Right kidney (tissue), 9 donors: ENCODE measurements at places on chromosomes 2 and 18.

- DNase-seq: no peak
Observed at GRCh38 chr2:20282916-20283592, 58.1 kb upstream of the SDC1 start.

DNA sequence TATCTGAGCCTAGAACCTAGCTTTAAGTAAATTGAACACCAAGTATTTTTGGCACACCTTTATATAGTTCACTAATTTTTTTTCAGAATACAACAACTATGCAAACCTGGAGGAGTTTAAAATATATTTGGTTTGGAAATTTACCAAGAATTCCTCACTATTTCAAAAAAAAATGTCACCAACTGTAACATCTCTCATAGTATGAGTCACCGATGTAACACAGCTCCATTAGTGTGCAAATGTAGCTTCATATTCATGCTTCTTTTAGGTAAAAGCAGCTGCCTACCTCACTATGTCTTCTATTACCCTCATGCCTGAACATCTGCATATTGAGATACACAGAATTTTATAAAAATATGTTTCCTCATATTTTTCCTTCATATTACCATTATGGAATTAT is 80.5 kb downstream of the NRXN1 start:
- DNase-seq: no peak

- no peak for DNase-seq
Observed at GRCh38 chr2:189782221-189782671, 1.9 kb downstream of the ORMDL1 start.

DNA sequence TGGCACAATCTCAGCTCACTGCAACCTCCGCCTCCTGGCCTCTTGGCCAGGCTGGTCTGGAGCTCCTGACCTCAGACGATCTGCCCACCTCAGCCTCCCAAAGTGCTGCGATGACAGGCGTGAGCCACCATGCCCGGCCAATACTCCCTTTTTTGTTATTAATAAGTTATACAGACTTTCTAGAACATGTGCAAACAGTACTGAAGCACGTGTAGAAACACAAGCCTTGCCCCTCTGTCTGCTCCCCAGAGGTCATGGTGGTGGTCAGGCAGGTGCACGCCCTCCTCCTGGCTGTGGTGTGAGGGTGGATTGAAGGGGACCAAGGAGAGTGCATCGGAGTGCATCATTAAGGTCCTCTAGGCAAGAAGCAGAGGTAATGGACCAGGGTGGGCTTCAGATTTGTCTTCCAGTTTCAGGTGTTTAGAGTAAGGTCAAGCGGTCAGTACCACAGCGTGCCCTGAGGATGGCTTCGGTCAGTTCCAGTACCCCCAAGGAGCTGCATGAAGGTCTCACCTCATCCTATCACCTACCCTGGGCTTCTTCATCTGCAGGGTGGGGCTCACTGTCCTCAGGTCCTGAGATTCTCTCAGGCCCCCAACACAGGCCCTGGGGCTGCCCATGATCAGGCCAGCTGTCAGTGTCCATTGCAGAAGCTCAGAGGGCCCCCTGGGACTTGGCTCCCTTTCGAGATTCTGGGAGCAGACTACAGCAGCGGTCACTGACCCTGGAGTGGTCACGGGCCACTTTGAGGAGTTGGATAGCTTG is 124.3 kb downstream of the GLI2 start:
- DNase-seq: no peak

DNA sequence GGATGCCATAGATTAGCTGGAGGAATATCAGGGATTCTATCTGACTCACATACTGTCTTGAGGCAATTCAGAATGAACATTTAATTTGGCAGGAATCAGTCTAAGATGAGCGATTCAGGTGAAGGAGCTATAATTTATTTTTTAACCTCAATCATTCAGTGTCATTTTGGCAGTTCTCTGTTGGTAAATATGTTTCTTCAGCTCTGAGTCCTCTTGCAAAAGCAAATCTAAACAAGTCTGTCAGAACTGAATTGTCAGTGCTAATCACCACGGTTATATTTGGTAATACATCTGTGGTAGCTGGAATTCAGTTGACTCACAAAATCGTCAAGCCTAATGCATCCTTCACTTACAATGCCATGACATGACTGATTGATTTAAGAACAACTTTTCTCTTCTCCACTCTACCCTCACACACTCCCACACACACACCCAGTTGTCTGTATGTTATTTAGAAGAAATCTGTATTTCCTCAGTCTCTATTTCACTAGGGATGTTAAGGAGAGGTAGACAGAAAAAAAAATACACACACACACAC is 516.6 kb upstream of the NXPH2 start:
- DNase-seq: no peak
